ENCODE measurements at places on chromosomes 3 and 15.

- DNase-seq = no peak
These were observed 19.3 kb downstream of the SFMBT1 start for GRCh38 chr3:53026382-53027162.

GRCh38 chr15:101530224-101530958 is 40.9 kb upstream of the PCSK6 start:
- DNase-seq = no peak

- peak; percentile 24 for DNase-seq
These were observed 42.8 kb upstream of the RAF1 start for GRCh38 chr3:12706504-12707253.

- DNase-seq = peak; percentile 89
These were observed 961 bp downstream of the HAPLN3 start for GRCh38 chr15:88894348-88894818.

- DNase-seq = peak; percentile 14
These were observed at the start of the genes CLCN2 and POLR2H for GRCh38 chr3:184361532-184361931. CLCN2 (minus strand) TSS chr3:184361605; CDS start chr3:184361479, 126 bp downstream. POLR2H (plus strand) TSS chr3:184361710; CDS start chr3:184363493, 1,783 bp downstream.

GRCh38 chr15:101288905-101289513 is 6.0 kb downstream of the SNRPA1 start:
- no peak for DNase-seq

DNA sequence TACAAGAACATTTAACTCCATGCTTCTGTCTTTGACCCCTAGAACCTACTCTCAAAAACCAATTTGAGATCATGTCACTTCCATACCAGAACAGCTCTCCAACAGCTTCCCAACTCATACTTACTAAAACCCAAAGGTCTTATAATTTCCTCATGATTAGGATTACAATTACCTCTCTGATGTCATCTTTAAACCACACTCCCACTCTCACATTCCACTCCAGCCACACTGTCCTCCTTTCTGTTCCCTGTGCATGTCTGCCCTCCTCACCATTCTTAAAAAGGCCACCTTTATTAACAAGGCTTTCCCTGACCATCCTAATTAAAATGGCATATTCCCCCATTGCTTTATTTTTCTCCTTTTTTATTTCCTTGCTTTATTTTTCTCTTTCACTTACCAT is 18.9 kb downstream of the PHC3 start:
- no peak for DNase-seq

GRCh38 chr15:63371297-63371918 is 10.2 kb downstream of the CA12 start:
- no peak for DNase-seq
